ENCODE measurements at places on chromosomes 16 and 17. TPM values are rescaled to one million over a fixed set of nuclear protein-coding genes. Genes with fewer than 3 reads are reported as not detected.

GRCh38 chr16:49277766-49278566, 3.7 kb downstream of the CBLN1 start:
- peak; percentile 64 for DNase-seq

DNA sequence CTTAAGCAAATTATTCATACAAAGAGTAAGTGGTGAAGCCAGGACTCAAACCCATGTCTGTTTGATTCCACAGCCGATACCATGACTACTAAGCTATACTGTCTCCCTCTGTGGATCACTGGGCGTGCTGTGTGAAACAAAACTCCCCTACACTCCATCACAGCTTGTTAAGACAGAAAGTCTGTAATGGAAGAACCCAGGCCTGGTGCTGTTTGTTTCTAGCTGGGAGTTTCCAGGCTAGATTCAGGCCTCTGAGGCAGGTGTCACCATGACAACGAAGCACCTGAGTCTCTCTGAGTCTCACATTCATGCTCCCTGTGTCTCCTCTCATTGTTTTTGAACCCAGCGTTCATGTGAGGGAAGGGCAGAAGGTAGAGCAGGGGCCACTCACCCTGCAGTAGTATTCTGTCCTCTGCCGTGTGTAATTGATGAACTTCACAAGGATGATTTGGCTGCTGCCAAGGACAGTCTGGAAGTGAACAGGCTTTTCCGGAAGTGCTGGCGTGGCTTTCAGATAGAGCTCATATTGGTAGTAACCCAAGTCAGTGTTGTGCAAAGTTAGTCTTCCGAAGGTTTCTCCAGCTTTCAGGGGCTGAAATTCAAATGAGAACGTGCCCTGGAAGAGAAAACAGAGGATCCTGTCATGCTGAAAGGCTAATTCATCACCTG, 8.6 kb upstream of the VAC14 start:
- DNase-seq = no peak

The CNTNAP1 gene
- total RNA-seq = 15.1 TPM

DNA sequence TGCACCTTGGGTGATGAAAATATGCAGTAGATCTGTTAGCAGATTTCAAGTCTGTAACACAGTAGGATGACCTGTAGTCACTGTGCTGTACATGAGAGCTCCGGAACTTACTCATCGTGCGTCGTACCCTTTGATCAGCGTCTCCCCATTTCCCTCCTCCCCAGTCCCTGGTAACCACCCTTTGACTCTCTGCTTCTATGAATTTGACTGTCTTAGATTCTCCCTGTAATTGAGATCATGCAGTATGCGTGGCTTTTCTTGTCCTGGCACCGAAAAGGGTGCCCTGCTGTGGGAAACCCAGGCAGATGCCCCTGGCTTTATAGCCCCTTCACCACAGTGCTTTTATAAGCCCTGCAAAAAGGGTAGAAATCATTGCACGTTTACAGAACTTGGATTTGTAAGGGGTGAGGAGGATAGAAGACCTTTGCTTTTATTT, 20.5 kb downstream of the CLEC16A start:
- DNase-seq = no peak

DNA sequence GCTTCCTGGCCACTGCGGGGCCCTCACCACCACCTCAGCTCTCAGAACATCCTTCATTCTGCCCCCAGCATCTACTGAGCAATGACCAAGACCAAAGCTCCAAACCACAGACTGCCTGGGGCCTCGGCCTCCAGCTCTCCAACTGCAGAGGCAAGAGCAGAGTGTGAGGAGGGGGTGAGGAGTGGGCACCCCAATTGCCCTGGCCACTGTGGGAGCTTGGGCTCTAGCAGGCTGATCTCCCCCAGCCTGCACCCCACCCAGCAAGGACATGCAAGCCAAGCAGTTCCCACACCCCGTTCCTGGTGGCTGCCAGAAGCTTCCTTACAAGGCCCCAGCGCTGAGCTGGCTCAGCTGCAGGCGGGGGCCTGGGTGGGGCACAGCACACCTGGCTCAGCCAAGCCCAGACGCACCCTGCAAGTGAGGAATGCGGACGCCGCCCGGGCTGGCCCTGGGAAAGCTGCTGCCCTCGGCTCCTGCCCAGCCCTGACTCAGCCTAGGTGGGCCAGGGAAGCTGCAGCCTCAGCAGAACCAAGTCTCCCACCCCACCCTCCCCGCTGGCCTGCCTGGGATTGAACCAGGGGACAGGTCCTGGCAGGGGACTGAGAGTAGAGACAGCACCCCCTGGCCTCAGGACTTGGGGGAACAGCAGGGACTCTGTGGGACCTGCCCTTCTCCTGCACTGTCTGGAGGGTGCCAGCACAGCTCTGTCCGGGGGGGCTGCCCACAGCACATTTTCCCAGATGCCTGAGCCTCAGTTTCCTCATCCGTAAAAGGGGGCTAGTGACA, 29.7 kb upstream of the KRT17 start:
- DNase-seq = no peak

DNA sequence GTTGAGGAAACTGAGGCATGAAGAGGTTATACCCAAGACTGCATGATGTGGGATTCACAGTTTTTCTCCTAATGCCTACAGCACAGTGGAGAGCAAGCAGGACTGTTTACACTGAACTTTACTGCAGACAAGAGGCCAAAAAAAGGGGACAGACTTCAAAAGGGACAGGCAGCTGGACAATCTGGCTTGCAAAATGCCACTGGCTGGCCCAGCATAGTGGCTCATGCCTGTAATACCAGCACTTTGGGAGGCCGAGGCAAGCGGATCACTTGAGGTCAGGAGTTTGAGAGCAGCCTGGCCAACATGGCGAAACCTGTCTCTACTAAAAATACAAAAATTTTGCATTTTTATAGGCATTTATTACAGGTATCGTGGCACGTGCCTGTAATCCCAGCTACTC, 2.0 kb upstream of the MGAT5B start:
- no peak for DNase-seq

- no peak for DNase-seq
Measured at GRCh38 chr17:18191967-18192366, 8.3 kb downstream of the ALKBH5 start.

DNA sequence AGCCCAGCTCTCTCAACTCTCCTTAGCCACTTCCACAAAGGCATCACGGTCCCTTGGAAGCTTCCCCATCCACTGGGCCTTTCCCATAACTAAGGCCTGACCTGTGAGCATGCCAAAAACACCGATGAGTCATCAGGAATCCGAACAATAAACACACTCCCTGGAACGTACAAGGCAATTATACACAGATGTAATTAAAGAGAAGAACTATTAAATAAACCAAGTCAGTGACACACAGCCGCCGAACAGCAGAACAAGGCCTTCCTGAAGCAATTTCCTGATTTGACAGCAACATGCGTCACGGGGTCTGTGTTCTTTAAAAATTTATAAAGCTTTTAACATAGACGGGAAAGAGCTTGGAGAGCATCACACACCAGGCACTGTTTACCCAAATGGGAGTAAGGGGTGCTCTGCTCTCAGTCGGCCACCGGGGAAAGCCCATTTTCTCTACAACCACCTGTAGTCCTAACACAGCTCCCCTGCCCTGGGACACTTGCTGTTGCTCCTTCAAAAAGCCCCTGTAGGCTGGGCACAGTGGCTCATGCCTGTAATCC, 29.4 kb downstream of the COG7 start:
- DNase-seq = no peak

The PIK3R5 gene
- total RNA-seq = 0.90 TPM

- DNase-seq = no peak
Measured at GRCh38 chr16:5951486-5951885, 853.9 kb upstream of the EEF2KMT start.

DNA sequence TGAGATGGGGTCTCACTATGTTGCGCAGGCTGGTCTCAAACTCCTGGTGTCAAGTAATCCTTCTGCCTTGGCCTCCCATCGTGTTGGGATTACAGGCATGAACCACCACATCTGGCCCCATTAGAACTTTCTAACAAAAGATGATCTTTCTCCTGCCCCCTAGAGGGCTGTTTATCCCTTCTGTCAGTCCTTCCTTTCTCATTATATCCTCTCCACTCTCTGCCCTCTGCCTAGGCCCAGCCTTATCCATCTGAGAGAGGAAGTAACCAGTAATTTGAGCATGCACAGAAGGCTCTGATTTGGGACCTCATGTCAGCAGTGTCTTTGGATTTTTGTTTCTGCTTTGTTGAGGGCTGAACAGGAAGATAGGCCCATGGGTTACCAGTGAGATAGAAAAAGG, 4.4 kb upstream of the DHX40 start:
- DNase-seq = peak; percentile 22

DNA sequence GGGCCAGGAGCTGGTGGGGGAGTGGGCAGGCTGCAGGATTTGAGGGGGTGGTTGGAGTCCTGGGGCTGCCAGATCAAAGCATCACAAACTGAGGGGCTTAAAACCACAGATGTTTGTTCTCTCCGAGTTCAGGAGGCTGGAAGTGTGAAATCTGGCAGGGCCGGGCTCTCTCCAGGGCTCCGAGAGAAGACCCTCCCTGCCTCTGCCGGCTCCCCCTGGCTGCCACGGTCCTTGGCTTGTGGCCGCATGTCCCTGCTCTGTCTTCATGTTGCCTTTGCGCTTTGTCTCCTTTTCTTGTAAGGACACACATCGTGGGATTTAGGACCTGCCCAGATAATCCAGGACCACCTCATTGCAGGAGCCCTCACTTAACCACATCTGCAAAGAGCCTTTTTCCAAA, 139.8 kb upstream of the GSE1 start:
- DNase-seq = peak; percentile 54

The NOL3 gene
- 0.37 TPM for total RNA-seq

- DNase-seq = peak; percentile 84
Measured at GRCh38 chr17:18217412-18218015, 7.9 kb upstream of the LLGL1 start.

DNA sequence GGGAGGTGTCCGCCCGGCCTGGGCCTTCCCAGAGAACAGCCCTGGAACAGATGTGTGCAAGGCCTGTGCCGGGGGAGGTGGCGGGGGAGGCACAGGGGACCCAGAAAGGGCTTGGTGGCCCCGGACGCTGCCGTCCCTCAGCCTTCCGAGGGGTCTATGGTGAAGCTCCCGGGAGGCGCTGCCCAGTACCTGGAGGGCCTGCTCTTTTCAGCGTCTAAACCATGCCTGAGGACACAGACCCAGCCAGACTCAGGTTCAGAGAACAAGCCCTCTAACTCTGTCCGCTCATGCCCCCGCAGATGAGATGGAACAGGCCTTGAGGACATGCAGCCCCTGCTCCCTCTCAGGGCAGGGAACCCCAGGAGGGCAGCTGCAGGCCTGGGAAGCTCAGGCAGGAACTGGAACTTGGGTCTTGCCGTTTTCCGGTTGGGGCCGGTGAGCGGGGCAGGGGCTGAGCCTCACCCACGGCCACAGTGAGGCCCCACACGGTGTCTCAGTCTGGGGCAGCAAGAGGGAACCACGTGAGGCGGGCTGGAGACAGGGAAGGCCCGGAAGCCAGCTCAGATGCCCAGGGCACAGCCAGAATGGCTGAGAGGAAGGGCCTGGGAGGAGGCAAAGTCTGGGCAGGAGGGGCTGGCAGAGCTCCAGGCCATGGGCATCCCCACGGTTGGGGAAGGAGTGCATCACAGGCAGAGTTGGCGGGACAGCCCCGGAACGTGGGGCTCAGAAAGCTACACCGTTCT, 12.5 kb downstream of the SLC16A3 start:
- DNase-seq = no peak

GRCh38 chr16:4514606-4515005, 24.0 kb downstream of the CDIP1 start:
- DNase-seq = no peak

- no peak for DNase-seq
Measured at GRCh38 chr16:35574011-35574410, 2114.6 kb downstream of the TP53TG3F start.

GRCh38 chr16:77986011-77986740, 36.2 kb upstream of the CLEC3A start:
- no peak for DNase-seq

The TBC1D3 gene
- not detected for total RNA-seq

- peak; percentile 76 for DNase-seq
Measured at GRCh38 chr17:978103-979093, 1.2 kb downstream of the NXN start.

The CES5A gene
- not detected for total RNA-seq

DNA sequence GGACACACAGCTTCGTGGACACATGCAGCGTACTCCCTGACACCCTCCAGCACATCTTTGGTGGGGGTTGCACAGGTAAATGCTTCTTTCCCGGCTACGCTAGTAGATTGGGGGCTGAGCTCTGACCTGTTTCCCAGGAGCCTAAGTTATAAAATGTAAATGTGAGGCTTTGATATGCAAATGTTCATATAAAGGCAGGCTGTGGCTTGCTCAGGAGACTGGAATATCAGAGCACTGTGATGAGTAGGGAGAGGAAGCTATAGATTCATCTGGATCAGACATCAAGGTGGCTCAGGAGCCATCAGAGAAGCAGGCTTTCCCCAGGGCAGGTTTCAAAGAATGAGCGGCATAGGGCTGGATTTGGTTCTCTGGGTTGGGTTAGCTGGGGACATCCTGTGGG, 3.4 kb upstream of the ETV4 start:
- DNase-seq = no peak

The CA5A gene
- total RNA-seq = not detected

GRCh38 chr16:86050591-86051367, 151.8 kb downstream of the IRF8 start:
- DNase-seq = no peak

- DNase-seq = no peak
Measured at GRCh38 chr16:80623376-80623775, 82.6 kb downstream of the DYNLRB2 start.

- DNase-seq = no peak
Measured at GRCh38 chr17:79633993-79634813, 23.4 kb upstream of the RBFOX3 start.

DNA sequence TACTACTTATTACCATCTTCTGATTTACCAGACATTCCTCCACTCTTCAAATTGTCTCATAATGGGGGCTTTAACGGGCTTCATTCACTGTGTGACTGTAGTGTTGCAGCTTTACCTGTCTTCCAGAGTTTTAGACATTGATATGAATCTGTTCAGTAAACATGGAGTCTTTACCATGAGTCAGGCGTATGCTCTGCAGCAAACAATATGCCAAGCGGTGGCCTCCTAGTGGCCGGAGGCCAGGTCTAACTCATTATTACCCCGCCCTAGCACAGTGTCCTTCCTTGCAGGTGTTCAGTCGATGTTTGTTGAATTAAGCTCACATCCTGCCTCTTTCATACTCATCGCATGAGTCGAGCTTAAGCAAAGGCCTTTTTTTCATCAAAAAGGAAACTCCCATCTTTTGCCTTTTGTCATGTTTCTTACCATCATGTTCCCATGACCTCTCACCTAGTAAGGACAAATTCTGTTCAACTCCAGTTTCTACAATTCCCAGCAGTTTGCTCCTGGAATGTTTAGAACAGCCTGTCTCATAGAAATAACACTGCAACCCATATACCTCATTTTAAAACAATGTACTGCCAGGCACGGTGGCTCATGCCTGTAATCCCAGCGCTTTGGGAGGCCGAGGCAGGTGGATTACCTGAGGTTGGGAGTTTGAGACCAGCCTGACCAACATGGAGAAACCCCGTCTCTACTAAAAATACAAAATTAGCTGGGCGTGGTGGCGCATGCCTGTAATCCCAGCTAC, 39.4 kb downstream of the TUBD1 start:
- DNase-seq = peak; percentile 16

The FBXL16 gene
- 0.13 TPM for total RNA-seq
